NCI-H82 (cell line): ENCODE measurements at places on chromosomes 3 and 15.

DNA sequence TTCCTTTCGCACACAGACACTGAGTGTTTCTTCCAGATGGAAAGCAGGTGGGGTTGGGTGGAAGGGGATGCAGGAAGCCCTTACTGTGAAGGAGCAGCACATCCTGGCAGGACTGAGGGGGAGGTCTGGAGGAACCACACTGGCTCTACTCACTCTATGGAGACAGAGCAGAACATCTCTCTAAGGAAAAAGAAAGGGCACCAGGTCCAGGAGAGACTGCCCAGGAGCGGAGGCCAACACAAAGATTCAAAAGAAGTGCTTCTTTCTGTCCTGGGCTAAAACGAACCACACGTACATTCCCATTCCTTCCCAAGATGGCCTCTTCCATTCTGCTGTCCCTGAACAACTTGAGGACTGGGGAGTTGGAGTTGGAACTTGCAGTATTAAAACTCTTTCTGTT is 13.8 kb upstream of the VIPR1 start:
- no peak for DNase-seq

DNA sequence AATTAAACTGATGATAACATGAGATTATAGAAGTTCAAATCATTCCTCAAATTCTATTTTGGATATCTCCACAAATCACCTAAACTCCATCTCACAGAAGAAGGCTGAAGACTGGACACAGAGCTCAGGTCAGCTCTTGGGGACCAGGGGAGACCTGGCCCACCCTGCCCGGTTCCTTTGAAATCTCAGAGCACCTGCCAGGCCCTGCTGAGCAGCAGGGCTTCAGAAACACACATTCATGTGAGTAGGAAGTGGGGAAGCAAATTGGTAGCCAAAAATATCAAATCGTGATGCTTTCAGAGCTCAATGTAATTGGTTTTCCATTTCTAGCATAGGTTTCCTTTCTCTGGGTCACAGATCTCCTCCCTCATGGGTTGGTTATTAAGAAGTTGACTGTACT is 76.2 kb downstream of the OCA2 start:
- no peak for DNase-seq

DNA sequence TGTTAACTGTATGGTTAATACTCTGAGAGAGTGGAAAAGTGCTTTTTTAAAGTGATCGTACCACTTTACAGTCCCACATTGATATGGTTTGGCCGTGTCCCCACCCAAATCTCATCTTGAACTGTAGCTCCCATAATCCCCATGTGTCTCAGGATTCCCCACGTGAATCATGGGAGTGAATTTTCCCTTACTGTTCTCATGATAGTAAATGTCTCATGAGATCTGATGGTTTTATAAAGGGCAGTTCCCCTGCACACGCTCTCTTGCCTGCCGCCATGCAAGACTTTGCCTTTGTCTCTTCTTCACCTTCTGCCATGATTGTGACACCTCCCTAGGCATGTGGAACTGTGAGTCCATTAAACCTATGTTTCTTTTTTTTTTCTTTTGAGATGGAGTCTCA is 109.2 kb downstream of the TCF12 start:
- DNase-seq, result no peak

DNA sequence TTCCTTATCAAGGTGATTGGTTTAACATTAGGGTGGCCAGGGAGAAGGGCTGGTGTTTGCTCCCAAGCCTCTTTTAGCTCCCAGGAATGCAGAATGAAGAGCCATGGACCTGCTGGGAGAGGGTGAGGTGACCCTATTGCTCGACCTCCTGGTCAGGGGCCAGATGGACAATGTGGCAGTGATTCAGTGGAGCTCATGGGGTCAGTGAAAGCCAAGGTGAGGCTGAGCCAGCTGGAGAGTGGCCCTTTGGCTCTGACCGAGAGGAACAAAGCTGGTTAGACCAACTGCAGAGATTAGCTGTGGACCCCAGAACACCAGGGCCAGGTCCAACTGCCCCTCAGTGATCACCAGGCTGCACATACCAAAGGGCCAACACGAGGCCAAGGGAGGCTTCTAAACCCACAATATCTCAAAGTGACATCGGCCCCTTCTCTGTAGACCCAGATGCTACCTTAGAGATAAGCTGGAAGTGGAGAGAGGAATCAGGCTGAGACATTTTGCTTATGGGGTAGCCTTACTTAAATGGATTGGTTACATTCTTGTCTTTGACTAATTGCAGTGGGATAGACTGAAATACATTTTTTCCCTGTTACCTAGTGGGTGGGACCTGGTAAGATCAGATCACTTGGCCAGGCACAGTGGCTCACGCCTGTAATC is 15.8 kb upstream of the BTBD1 start:
- no peak for DNase-seq

DNA sequence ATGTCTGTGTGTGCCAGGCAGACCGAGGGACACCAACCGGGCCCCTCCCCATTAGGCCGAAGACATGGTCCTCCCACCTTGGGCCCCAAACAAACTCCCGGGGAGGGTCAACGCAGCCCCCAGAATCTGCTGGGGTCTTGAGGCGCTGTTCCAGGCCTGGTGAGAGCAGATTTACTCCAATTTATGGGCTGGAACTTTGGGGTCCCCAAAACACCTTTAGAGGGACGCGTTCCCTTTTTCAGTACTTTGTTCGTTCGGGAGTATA is 2.4 kb downstream of the GATA2 start:
- no peak for DNase-seq

DNA sequence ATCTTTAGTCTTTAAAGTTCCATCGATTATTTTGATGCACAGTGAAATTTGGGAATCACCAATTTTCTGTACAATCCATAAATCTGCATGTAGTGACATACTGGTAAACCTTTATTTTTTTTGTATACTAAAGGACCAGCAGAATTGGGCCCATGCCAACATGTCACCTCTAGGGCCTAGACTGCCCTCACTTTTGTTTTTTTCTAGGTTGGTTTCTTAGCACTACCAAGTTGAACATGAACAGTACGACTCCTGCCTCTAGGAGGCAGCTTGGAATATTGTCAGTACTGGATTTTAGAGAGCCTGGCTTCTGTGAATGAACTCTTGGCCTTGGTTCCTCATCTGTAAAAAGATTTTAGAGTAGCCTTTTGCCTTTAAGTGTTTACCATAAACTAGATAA is 32.3 kb downstream of the NKIRAS1 start:
- peak; percentile 22 for DNase-seq

- no peak for DNase-seq
These were observed 105.3 kb upstream of the TOPAZ1 start for GRCh38 chr3:44136421-44136820.

DNA sequence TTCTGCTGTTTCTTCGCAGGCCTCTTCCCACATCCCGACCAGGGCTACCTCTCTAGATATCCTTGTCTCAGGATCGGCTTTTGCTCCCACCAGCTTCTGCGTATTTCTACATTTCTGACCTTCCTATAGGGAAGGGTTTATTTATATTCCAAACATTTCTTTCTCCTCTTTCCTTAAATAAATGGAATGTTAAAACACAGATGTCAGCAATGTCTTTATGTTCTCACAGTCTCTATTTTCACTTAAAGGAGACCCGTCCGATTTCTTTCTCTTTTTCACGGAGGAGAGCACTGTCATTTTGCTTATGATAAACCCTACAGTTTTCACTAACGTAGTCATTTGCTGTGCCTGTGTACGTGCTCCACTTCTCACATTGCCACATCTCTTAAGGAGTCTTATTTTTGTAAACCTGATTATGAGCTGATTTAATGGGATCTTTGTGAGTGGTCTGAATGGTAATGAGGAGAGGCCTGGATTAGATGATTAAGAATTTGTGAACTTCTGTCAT is 630 bp downstream of the KIF15 start:
- DNase-seq, result peak; percentile 50

DNA sequence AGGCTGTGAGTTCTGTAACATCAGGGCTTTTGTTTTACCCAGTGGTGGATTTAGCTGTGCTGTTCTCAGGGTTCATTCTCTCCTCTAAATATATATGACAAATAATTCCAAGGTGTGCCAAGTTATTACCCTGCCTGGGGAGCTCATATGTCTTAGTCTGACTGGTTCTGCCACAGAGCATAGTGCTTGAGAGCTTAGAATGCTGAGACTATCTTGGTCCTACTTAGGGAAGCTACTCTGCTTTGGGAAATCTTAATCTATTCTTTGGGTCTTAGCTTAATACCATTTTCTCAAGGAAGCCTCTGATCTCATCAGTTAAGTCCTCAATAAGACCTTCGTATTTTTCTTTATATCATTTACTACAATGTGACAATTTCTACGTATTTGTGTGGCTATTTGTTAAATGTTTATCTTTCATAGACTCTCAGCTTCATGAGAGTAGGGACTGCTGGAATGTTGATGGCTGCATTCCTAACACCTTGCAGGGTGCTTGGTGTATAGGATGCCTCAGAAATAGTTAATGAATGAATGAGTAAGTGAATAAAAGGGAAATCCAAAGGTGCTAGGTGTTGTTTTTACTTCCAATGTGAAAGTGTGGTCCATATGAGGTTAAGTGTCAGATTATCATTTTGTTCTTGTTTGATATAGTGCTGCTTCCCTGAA is 1.8 kb downstream of the OTOL1 start:
- peak; percentile 55 for DNase-seq

- no peak for DNase-seq
These were observed 5.9 kb upstream of the GRAMD2A start for GRCh38 chr15:72203507-72203837.

GRCh38 chr3:50365080-50365841 is 5.9 kb upstream of the TMEM115 start:
- DNase-seq, result peak; percentile 87

GRCh38 chr15:39054128-39054732 is 489.6 kb upstream of the RASGRP1 start:
- DNase-seq, result no peak

DNA sequence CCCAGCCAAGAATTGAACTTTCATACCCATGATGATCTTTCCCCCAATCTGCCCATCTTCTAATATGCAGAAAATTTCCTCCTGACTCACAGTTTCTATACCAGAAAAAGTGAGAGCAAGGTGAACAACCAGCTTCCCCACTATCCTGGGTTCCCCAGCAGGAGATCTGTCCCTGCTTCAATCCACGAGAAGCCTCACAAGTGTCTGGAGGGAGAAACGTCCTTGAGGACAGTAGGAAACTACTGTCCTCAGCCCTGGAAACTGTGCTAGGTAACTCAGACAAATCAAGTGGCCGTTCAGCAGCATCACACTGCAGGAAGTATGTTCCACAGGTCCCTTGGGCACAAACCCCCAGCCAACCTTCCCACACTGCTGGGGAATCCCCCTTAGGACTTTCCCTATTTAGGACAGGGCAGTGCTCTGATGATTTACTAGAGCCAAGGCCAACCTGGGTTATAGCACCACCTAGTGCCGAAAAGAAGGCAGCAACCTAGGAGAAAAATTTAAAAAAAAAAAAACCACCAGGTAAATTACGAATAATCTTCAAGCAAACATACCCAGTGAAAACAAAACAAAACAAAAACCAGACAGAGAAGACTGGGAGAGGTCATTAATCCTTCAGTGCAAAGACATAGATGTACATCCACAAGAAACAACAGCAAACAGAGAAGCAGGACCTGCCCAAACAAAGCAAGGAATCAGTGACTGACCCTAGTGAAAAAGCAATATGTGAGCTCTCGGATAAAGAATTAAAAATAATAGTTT is 36.0 kb downstream of the MORC1 start:
- peak; percentile 53 for DNase-seq

- DNase-seq, result peak; percentile 40
These were observed 33.1 kb upstream of the LIPC start for GRCh38 chr15:58398643-58399042.

- no peak for DNase-seq
These were observed 16.7 kb downstream of the AKAP13 start for GRCh38 chr15:85397151-85397550.

- DNase-seq, result peak; percentile 72
These were observed 17.9 kb upstream of the NIT2 start for GRCh38 chr3:100316641-100317069.

DNA sequence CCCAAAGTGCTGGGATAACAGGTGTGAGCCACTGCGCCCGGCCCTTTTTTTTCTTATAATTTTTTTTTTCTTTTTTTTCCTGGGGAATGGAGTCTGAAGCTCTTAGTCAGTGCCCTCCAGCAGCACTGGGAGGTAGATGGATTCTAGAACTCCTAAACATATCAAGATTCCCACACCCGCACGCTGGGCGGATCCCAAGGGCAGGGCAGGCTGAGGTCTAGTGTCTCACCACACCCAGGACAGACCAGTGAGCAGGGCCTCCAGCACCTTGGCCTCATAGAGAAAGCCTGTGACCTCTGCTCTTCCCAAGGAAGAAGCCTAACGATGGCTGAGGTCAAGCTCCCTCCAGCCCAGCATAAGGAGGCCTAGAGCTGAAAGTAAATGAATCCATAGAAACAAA is 153.7 kb upstream of the MEF2A start:
- DNase-seq, result no peak

GRCh38 chr15:74542166-74543042 is 1.4 kb downstream of the ARID3B start:
- DNase-seq, result no peak

- no peak for DNase-seq
These were observed 462.8 kb downstream of the NTRK3 start for GRCh38 chr15:87793725-87794124.

GRCh38 chr3:195735036-195735695 is 14.4 kb downstream of the MUC20 start:
- DNase-seq, result no peak

GRCh38 chr15:98525661-98526001 is 122.7 kb upstream of the IGF1R start:
- DNase-seq, result no peak

DNA sequence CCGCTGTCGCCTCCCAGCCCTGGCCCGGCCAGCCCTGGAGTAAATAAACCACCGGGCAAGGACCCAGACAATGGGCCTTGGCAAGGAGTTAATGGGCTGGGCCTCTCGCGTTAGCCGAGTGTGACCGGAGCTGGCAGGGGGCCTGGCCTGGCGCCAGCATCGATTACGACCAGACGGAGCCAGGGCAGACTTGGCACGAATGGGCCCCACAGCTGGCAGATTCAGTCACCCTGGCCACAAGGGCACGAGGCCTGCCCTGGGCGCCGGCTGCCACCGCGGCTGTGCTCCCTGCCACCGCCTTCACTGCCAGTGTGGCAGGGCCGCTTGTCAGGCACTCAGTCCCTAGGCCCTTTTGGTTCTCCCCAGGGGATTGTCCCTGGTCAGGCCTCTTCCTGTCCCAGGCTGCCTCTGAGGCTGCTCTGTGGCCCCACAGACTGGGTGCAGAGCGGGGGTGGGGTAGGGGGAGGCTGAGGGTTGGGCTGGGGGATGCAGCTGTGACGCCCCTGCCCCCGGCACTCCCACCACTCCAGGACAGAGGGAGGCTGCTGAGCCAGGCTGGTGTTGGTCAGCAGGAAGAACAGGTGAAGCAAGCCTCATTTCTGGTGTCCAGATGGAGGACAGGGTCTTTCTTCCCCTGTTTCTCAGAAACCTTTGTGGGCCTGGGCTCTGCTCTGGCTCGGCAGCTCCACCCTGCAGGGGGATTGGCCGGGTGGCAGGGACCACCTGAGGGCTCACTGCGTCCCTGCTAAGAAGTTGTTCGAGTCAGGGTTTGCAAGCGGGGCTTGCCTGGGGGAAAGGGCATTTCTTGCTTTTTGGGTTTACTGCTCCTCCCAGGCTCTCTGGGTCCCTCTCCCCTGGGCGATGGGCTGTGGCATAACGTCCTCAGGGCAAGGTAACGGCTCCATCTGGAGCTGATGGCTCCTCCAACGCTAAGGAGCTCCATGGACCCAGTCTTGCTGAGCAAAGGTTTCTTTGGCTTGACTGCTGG is 30.5 kb upstream of the SRP14 start:
- DNase-seq, result peak; percentile 34
